Airway epithelial cell (primary cell): ENCODE measurements at places on chromosomes 7 and 10. TPM values are rescaled to one million over a fixed set of nuclear protein-coding genes. Genes with fewer than 3 reads are reported as not detected.

SOSTDC1 gene
- total RNA-seq = 1.1 and 2.1 TPM in 2 replicates

TMEM196 gene
- not detected in 2 replicates for total RNA-seq

MYO1G gene
- total RNA-seq = not detected in 2 replicates

KLHDC10 gene
- total RNA-seq = 8.4 and 18.4 TPM in 2 replicates

PAX4 gene
- total RNA-seq = not detected in 2 replicates
